Stimulated activated CD4-positive, alpha-beta T cell treated with anti-CD3 and anti-CD28 coated beads, TNF-alpha, amount 100 ng/mL, for 48 hours (primary cell): ENCODE measurements at places on chromosomes 1 and 21.

- no peak for DNase-seq
Observed at GRCh38 chr1:9324246-9325096, 31.8 kb downstream of the SPSB1 start.

DNA sequence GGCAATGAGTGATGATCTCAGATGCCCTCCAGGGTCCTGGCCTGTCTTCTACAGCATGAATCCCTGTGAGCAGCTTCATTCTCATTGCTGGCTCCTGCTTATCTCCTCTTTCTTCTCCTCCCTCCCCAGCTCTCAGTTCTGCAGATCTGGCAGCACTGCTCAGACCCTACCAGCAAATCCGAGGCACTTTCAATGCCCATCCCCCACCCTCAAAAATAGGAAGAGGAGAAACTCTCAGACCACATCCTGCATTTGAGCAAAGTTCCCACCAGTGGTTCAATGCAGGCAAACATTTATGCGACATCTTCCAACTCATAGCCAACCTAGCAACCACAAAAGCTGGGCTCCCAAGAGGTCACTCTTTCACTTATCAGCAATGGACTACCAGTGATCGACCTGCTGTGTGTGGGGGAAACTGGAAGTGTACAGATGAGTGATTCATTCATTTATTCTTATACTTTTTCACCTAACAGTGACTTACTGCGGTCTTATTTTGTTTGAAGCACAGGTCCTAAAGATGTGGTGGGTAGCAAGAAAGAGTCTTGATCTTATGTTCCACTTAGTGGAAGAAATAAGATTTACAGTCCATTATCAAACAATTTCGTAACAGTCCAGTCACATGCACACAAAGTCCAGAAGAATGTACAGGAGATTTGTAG is 5.8 kb upstream of the CHI3L2 start:
- peak; percentile 39 for DNase-seq

- peak; percentile 6 for DNase-seq
Observed at GRCh38 chr1:85464497-85465098, 361 bp downstream of the DDAH1 start.

GRCh38 chr21:21631961-21632360 is 633.8 kb downstream of the NCAM2 start:
- no peak for DNase-seq

- no peak for DNase-seq
Observed at GRCh38 chr21:34574601-34575529, 40.0 kb downstream of the RCAN1 start.

DNA sequence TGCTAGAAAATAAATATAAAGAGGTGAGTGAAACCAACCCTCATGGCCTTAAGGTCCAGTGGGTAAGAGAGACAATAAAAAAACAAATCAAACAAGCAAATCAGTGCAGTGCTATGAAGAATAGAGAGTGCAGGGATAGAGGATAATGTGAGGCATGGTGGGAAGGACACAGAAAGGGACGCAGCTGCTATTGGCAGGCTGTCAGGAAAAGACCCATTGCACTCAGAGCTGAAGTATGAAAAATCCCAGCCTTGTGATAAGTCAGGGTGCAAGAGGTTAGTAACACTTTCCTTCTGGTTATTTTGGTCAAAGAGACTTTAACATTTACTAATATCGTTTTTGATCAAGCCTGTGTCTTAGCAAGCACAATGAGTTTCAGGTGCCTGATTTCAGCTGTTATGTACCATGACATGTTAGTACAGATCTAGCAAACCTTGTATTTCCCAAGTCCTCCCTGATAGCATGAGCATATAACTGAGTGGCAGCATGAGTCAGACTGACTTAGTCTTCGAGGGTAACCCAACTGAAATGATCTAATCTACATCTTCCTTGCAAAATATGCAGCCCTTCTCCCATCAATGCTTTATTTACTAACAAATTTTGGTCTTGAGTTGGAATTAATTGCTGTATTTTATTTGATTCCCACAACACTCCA is 31.7 kb downstream of the CHML start:
- DNase-seq, result no peak

DNA sequence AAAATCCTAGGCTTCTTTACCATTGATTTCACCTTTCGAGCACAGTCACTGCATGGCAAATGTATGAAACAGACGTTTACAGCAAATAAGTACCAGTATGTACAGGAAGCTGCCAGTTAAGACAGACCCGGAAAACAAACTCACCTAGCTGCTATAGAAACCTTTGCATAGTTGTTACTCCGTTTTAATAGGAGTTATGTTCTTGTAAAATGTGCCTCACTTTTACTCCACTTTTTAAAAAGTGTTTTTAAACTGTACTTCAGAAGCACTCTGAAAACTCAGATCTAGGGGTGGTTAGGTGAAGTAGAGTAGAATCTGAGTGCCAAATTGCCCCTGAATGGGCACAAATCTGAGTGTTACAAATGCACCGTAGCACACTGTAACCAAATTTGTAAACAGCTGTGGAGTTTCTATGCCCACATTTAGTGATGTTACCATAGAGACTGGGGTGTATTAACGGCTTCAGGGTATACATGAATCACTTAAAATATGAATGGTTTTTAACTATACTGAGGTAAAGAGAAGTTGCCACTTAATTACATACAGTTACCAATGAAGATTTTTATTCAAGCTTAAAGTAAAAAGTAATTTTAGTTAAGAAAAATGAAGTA is 30.7 kb downstream of the CNIH4 start:
- no peak for DNase-seq

GRCh38 chr1:19923137-19923952 is at the start of gene PLA2G2E:
TSS of gene PLA2G2E (minus strand) at chr1:19923617. CDS start at chr1:19923559, 58 bp downstream.
- DNase-seq, result no peak

- DNase-seq, result no peak
Observed at GRCh38 chr1:181128592-181129497, 40.3 kb downstream of the IER5 start.

- peak; percentile 27 for DNase-seq
Observed at GRCh38 chr1:47262787-47263413, 30.9 kb upstream of the TAL1 start.

GRCh38 chr1:247435030-247435758 is 19.2 kb downstream of the NLRP3 start:
- no peak for DNase-seq

- no peak for DNase-seq
Observed at GRCh38 chr21:26759731-26760130, 85.5 kb downstream of the ADAMTS1 start.

GRCh38 chr1:18233176-18233864 is 125.7 kb downstream of the IGSF21 start:
- DNase-seq, result no peak

- DNase-seq, result no peak
Observed at GRCh38 chr1:46081619-46082018, 50.8 kb downstream of the PIK3R3 start.

DNA sequence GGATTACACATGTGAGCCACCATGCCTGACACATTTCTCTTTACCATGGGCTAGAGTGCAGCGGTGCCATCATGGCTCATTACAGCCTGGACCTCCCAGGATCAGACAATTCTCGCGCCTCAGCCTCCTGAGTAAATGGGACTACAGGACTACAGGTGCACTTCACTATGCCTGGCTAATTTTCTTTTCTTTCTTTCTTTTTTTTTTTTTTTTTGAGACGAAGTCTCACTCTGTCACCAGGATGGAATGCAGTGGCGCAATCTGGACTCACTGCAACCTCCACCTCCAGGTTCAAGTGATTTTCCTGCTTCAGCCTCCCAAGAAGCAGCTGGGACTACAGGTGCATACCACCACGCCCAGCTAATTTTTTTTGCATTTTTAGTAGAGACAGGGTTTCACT is 14.8 kb upstream of the KIF1B start:
- no peak for DNase-seq

- DNase-seq, result no peak
Observed at GRCh38 chr1:182897696-182898095, 55.3 kb downstream of the SHCBP1L start.

DNA sequence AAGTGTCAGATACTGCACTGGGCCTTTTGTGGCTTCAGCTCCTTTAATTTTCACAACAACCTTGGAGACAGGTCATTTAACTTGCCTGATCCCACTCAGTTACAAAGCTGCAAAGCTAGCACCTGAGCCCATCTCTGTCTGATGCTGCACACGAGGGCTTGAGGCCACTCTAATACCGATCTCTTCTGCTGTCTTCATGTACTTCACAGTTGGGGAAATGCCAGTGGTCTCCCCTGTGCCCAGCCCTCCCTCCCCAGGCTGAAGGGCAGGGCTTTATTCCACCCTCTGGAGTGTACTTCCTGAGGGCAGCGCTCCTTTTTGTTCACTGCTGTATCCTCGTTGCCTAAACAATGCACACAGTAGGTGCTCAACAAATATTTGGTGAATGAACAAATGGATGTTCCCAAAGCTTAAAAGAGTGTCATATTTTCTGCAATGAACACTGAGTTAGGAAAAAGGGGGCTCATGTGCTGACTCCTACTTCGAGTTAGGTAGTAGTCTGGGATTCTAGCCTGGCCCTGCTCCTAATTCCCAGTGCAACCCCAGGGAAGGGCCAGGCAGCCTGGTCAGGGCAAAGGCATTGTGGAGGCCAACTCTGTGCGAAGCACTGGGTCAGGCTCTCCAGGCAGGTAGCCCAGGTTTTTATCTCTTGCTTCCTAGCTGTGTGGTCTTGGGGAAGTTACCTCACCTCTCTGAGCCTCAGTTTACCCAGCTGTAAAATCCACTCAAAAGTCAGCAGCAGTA is 1.1 kb downstream of the TMCO4 start:
- no peak for DNase-seq

- no peak for DNase-seq
Observed at GRCh38 chr1:40107290-40107959, 10.4 kb upstream of the PPT1 start.

- DNase-seq, result no peak
Observed at GRCh38 chr1:26482921-26483320, 10.7 kb downstream of the HMGN2 start.

GRCh38 chr1:10975567-10976326 is 36.7 kb upstream of the TARDBP start:
- DNase-seq, result no peak

- no peak for DNase-seq
Observed at GRCh38 chr1:199510314-199510713, 517.2 kb upstream of the NR5A2 start.
